Activated naive CD4-positive, alpha-beta T cell (primary cell): ENCODE measurements at places on chromosomes 3 and 15.

GRCh38 chr15:53525894-53526293 lies 233.6 kb downstream of the WDR72 start:
- DNase-seq = no peak

- no peak for DNase-seq
Observed at GRCh38 chr15:39273717-39274411, 307.0 kb upstream of the THBS1 start.

DNA sequence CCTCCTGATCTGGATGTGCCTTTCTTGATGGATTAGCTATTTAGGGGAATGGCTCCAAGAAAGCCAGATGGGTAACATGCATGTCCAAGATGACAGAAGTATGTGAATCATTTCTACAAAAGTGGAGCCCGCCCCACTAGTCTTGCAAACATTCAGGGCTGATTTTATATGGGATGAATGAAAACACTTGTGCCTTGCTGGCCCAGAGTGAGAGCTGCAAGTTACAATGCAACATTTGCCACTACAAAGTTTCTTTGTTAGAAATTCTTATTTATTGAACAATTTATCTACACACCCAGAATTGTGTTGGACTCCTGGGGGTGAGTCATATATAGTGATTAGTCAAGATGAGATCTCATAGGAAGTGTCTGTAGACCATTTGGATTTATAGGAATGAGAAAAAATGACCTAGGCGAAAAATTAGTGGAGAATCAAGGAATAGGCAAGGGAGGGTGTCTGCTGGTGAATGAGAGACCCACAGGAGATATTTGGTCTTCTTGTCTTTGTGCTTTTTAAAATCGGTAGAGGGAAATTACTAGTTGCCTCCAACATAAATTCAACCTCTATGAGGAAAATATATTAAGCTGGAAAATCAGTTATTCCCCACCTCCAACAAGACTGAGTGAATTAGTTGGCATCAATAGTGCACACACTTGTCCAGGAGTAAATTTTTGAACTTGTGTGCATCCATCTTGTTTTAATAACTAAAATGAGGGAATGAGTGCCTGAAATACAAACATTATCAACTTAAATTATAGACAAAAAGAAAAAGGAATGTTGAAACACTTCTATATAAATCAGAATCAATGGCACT lies 53.5 kb upstream of the DCBLD2 start:
- DNase-seq = no peak

GRCh38 chr15:34904527-34904926 lies 65.0 kb downstream of the AQR start:
- DNase-seq = no peak

DNA sequence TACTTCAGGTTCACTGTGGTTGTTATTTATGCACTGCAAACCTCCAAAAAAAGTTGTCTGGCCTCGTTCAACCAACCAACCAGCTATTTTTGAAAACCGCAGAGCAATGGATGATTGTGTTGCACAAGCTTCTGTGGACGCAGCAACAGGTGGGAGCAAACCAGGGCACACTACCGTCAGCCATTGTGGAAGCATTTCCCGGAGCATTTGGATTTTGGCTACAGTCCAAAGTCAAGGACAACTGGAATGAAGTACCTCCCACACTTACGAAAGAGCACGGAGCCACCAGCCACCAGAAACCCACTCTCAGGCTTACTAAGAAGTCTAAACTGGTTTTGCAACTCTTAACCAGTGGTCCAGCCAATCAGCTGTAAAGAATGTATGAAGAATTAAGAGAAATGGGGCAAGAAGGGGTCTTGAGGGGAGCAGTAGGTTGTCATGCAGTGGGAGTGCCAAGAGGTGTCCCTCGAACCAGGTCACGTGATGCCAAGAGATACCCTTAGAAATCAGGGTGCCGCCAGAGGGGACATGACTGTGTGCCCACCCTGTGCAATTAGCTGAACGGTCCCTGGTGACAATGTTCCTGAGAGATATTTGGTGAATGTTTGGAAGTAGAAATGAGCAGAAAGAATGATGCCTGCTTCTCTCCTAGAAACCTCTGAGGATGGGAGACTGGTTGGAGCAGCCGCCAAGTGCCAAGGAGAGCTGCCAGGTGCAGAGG lies 68.9 kb upstream of the PCSK6 start:
- no peak for DNase-seq

DNA sequence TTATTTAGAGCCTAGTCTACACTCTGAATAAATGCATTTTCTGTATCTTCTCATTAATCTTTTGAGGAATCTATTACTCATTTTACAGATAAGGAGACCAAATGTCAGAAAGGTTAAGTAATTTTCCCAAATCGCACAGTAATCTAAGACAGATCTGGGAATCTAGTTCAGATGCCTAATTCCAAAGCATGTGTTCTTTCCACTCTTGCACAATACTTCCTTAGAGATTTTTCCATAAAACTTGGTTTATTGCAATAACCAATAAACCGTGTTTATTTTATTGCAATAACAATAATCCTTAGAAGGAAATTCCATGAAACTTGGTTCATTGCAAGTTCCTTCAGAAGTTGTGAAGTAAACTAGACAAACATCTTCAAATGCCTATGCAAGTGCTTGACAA lies 17.4 kb upstream of the COL8A1 start:
- no peak for DNase-seq
